ENCODE measurements at places on chromosomes 7 and 10.

DNA sequence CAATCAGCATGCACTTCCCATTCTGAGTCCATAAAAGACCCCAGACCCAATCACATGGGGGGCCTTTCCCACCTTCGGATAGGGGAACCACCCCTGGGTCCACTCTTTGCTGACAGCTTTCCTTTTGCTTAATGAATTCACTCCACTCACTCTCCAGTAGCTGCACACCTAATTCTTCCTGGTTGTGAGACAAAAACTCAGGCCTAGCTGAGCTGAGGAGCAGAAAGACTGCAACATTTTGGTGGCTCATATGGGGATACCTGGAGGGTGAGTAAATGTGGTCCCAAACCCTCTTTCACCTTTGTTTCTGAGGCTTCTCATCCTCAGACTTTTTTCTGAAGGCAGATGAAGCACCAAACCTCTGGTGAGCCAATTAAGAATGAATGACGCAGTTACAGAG, 138.1 kb downstream of the WDR11 start:
- no peak for DNase-seq

DNA sequence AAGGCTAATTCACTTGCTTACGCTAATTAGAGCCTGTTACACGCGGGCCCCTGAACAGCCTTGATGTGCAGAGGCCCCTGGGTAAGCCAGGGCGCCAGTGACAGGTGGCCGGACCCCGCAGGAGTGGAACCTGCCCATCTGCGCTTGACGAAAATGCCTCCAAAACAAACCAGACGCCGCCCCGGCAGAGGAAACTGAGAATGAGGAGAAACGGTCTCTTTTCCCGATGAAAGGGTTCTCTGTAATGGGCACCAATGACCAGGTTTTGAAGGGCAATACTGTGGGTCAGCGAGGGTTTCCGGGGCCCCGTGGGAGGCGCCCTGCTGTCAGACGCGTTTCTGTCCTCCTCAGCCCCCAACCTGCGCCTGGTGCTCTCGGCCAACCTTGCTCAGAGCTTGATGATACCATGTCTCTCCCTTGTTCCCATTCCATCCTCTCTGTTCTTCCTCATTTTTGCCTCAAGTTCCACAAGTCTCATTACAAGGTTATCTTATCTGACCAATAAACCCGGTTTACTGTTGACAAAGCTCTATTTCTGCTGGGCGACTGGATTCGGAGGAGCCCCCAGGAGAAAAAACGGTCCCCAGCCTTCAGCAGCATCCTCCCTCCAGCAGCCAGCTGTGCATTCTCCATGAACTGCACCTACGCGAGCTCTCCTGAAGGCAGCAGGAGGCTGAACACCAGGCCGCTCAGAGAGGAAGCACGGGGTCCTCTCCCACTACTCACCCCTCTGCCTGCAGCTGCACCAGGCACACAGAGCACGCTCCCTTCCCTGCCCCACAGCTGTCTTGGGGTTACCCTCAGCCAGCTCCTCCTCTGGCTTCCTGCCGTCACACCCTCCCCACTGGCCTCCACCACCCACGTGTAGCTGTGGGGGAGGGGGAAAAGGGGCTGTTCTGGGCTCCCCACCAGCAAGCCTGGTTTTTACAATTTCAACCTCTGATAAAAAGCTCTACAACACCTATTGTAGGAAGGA, 202.0 kb downstream of the MAD1L1 start:
- no peak for DNase-seq

- no peak for DNase-seq
Observed at GRCh38 chr7:117279931-117280557, 42.8 kb downstream of the WNT2 start.

DNA sequence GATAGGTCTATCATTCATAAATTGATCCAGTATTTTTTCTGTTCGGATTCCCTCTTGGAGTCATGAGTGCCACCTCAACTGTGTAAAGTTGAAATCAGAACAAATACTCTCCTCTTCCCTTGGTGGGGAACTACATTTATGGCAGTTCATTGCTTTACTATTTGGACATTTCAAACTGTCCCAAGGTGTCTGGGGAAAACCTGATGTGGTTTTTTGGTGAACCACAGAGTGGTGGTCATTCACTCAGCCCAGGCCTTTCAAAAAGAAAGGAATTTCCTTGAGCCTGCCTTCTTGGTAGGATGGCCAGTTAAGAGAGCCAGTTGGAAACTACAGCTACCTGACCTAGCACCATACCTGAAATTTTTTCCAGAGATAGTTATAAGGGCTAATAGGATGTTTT, 59.0 kb downstream of the ABCB1 start:
- no peak for DNase-seq

GRCh38 chr7:158814637-158815036, 14.7 kb downstream of the ESYT2 start:
- DNase-seq, result peak; percentile 61

- DNase-seq, result no peak
Observed at GRCh38 chr10:95833042-95833610, 74.6 kb upstream of the CC2D2B start.

- DNase-seq, result no peak
Observed at GRCh38 chr10:119347181-119347974, 140.0 kb downstream of the GRK5 start.

DNA sequence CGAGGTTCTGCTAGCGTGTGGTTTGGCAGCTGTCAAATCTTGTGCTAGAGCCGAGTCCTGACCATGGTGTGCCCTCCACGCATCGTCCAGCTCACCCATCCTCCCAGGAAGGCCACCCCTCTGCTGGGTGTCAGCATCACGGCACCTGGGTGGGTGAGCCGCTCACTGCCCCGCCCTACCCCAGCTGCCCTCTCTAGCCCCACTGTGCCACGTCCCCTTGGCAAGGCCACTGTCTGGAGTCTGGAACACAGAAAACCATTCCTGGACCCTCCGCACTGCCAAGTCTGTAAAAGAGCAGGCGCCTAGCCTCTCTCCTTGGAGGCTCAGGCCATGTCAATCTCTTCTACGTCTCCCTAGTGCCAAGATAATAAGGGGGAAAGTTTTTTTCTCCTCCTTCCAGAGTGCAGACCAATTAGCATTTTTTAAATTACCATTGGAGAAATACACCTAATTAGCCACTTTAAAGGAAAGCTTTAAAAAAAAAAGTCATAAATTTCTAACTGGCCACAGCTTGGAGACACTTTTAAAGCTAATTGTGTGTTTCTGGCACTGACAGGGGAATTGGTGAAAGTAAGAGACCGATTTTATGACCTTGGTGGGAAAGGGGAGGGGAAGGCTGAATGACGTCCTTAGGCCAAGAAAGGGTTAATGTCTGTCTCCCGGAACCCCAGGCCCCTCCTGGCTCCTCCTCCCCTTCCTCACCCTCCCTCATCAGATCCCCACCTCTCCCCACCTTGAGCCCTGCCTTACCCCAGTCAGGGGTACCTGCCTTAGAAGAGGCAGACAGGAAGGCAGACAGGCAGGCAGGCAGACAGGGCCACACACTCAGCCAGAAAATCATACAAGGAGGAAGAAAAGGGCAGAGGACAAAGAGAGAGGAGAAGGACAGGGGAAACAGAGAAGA, 151.2 kb downstream of the PLXNA4 start:
- no peak for DNase-seq

DNA sequence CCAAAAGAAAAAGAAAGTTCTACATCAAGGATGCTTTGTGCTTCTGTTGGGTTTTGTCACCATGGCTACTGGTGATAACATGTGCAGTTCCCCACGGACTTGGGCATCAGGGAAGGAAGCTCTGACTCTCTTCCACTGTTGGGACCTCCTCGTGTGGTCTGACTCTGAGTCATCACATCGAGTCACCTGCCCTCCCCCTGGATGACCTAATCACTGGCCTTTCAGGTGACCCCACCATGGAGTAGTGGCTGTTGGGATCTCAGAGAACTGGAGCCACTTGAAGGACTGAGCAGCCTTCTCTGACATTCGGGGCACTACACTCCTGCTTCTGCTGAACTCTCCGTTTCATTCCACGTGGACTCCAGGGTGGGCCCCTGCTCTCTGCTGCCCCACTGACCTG, 60.8 kb upstream of the DOCK1 start:
- no peak for DNase-seq

- DNase-seq, result no peak
Observed at GRCh38 chr7:142873281-142873784, 12.2 kb downstream of the TRPV6 start.

GRCh38 chr10:128174581-128175559, 48.6 kb upstream of the MKI67 start:
- DNase-seq, result no peak

DNA sequence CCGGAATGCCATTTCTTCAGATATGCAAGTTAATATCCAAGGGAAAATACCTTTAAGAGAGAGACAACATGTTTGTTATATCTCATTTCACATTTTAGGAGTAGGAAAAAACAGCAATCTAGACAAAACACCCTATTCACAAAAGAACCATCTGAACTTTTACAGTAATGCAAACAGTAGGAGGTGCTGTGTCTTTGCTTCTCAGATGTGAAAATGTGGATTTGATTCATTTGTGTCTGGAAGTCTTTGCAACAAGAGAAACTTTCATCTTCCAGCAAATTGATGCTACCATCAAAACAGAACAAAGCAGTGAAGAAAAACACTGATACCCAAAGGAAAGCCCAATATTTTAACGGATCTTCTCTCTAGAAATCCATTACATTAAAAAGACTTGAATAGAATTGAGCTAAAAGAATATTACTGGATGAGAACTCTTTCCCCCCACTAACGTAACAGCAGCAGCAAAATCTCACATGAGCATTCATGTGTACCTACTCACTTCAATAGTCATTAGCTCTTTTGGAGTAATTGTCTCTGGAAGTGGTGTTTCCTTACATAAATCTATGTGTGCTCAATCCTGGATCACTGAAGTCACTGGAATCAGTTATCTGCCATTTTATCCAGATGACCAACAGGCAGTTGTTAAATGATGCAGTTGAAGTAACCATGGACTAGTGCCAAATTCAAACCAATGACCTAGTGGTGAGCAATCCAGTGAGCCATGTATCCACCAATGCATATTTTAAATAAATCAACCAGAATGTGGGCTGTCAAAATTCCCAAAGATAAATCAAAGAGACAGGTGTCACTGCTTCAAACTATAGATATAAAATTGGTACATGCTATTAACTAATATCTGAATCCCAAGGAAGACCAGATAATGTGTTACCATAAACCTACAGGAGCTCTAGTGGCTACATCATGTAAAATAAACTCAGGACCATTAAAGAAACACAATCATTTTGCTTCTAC, 1.8 kb downstream of the SEMA3C start:
- no peak for DNase-seq

- DNase-seq, result no peak
Observed at GRCh38 chr7:117873310-117874190, at the start of gene CTTNBP2. Gene CTTNBP2, minus strand, starts transcription at chr7:117873441. Its CDS starts 26 bp downstream, at chr7:117873415.

DNA sequence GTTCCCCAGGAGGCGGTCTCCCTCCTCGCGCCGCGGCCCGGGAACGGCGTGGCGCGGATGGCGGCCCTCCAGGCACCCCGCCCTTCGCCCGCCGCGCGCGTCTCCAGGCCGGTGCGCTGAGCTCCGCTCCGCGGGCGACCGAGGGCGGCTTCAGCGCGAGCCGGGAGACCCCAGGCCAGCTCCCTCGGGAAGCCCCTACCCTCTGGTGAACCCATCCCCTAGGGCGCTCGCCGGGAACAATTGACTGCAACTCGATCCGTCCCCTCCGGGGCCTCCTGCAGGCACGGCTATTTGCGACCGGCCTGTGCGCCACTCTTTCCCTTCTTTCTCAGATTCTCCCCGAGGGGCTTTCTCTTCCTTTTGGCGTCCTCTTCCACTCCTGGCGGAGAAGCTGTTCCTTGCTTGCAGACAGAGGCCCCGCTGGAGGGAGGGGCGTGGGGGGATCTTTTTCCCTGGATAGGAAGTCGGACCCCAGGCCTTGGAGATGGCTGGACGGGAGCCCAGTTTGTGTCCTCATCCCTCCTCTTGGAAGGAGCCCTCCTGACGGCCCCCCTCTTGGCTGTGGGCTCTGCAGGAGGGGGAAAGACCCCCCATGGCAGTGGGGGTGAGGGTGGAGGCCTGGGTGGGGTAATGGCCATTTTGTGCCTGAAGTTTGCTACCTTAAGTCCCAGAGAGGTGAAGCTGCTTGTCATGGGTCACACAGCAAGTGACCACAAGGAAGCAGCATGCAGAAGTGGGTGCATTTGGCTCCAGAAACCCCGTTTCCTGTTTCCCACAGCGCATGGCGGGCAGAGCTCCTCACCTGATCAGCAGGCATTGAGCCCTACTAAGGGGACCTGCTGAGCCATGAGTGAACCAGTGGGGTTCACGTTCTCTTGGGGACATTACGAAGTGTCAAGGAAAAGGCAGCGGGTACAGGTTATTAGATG, 171.2 kb upstream of the TNRC18 start:
- DNase-seq, result no peak

DNA sequence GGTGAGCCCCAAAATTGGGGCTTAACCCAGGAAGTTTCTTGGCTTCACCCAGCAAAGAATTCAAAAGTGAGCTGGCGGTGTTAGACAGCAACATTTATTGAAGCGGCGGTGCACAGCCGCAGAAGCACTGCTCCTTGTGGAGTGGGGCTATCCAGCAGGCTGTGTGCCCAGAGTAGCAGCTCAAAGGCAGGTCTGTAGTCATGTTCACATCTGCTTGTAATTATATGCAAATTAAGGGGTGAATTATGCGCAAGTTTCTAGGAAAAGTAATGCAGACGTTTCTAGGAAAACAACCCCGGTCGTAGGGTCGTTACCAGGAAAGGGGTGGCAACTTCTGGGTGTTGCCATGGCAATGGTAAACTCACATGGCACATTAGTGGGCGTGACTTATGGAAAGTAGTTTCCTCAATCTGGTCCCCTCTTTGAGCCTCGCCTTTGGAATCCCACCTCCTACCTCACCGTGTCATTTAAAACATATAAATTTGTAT, 13.7 kb upstream of the KBTBD2 start:
- peak; percentile 84 for DNase-seq

- no peak for DNase-seq
Observed at GRCh38 chr10:34864149-34865067, 49.3 kb upstream of the PARD3 start.

DNA sequence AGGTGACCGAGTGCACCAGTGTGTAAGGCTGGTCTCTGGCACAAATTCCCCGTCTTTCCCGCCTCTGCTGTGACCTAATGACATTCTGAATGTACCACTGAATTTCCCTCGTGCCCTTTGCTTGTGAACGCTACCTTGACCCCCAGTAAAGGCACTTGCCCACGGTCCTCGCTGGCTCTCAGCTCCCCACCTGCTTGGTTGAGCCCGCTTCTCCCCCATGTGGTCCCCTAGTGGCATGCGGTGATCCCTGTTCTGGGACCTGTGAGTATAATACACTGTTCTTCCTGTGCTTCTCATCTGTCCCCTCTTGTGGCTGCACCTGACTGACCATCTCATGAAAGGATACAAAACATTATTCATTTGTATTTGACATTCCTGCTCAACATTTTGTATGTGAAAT, 495.7 kb downstream of the INHBA start:
- DNase-seq, result no peak

DNA sequence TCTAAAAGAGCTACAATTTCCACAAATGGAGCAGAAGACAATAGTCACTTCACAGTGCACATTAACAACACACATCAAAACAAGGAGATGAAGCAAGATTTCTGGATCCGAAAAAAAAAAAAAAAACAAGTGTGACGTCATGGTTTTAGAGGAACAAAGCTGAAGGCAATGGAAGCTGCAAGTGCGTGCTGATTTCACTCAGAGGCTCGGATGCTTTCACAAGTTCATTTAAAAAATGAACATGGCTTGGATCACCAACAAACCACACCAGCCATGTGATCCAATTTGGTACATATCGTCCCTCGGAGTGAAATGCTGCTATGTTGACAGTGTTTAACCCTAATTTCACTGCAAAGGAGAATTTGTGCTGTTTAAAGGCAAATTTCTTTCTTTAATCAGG, 337.0 kb upstream of the PRKCQ start:
- no peak for DNase-seq

GRCh38 chr10:97701438-97702069, 12.0 kb upstream of the MARVELD1 start:
- peak; percentile 64 for DNase-seq
